ENCODE measurements at places on chromosomes 12 and 14.

- no peak for DNase-seq
These were observed 53.1 kb upstream of the DDX11 start for GRCh38 chr12:31020385-31021166.

DNA sequence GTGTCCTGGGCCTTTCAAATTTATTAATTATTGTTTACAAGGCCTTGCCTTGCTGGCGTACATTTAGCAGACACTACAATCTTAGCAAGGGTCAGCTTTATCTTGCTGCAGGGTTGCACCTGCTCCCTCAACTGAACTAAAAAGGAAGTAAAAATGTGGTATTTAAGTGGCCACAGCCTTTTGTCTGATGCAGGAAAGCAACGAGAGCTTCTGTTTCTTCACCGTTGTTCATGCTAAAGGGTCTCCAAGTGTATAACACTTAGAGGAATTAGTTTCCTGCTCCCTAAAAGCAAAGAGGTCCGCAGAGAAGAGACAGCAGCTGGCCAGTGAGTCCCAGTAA lies 62.8 kb upstream of the EGLN3 start:
- DNase-seq: no peak

DNA sequence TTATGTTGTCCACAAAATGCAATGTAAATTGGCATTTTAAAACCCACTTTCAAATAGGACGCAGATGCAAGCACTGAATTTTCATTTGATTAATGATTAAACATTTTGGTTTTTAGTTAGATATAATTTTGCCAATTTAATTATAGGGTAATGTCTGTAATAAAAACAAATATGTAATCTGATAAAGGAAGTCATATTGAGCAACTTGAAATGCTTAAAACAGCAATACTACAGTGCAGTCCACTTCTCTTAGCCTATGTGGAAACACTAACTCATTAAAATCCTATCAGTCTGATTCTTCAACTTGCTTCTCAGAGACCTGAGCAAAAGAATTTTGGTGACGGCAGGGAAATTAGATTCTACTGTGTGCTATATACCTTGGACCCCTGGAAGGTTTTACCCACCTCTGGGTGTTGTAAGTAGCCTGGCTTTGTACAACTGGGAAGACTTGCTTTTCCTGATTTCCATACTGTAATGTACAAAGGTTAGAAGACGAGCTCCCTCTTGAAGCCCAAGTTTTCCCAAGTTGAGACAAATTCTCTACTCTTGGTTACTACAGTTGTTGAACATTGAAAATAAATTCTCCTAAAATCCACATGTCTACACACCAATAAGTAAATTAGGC lies 4.1 kb downstream of the TRHDE start:
- DNase-seq: no peak

GRCh38 chr14:92340931-92341330 lies 18.0 kb downstream of the SLC24A4 start:
- no peak for DNase-seq

DNA sequence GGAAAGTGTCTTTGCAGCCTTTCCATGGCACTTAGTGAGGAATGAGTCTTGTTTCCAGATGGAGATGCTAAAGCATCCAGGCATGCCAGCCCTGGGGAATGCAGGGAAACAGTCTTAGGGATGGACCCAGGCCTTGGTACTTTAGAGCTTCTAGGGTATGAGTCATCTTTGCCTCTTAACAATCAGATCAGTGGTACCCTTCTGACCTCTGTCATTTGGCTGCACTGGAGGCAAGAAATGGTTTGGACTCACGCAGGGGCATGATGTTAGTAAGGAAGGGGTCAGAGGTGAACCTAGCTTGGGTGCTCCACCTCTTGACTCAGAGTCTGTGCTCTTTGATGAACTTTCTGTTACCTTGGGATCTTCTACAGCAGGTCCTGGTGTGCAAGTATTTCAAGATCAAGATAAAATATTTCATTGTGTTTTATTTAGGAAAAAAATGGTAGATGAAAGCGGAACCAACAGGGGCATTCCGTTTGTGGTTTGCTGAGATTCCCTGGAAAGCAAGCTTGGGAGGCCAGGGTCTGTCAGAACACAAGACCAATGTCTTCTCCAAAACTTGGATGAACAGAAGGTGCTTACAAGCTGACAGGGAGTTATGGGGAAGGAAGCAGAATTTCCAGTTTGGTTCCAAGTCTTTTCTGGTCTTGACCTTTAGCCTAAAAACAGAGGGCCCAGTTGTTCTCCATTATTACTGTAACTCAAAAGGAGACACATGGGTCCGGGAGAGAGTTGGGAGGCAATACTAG lies 216.2 kb downstream of the ZFP36L1 start:
- DNase-seq: no peak

GRCh38 chr12:119715268-119715620 lies 47.3 kb downstream of the PRKAB1 start:
- DNase-seq: no peak

- DNase-seq: no peak
These were observed 335.9 kb downstream of the ATP23 start for GRCh38 chr12:58277231-58277630.

DNA sequence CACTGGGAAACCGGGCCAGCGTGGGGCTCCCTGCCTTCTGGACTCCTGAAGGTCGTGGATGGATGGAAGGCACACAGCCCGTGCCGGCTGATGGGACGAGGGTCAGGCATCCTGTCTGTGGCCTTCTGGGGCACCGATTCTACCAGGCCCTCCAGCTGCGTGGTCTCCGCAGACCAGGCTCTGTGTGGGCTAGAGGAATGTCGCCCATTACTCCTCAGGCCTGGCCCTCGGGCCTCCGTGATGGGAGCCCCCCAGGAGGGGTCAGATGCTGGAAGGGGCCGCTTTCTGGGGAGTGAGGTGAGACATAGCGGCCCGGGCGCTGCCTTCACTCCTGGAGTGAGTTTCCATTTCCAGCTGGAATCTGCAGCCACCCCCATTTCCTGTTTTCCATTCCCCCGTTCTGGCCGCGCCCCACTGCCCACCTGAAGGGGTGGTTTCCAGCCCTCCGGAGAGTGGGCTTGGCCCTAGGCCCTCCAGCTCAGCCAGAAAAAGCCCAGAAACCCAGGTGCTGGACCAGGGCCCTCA lies 26.9 kb downstream of the HIP1R start:
- DNase-seq: no peak

- DNase-seq: no peak
These were observed 2.8 kb upstream of the SHMT2 start for GRCh38 chr12:57226588-57227314.

DNA sequence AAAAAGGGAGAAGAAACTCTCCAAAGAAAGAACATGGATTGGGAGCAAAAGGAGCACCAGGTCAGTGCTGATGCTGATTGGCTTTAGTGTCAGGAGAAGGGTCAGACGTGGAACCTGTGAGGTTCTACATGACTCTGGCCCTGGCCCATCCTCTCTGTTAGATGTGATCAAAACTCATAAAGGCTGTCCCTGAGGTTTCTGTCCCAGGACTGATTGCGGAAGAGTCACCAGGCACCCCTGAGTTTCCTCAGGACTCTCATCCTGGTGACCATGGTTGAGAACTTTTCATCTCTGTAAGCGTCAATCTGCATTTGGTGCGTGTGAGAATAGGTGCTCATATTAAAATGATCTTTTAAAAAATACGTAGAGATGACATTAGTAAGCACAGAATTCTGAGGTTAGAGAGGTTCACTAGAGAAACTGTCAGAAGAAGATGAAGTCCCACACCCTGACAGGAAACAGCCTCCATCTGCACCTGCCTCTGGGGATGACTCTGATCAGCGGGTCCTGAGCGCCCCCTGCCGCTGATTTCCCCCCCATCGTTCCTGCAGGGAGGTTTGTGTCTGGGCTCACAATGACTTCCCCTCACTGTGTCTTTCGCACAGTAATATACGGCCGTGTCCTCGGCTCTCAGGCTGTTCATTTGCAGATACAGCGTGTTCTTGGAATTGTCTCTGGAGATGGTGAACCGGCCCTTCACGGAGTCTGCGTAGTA lies 741.8 kb downstream of the TMEM121 start:
- DNase-seq: no peak

DNA sequence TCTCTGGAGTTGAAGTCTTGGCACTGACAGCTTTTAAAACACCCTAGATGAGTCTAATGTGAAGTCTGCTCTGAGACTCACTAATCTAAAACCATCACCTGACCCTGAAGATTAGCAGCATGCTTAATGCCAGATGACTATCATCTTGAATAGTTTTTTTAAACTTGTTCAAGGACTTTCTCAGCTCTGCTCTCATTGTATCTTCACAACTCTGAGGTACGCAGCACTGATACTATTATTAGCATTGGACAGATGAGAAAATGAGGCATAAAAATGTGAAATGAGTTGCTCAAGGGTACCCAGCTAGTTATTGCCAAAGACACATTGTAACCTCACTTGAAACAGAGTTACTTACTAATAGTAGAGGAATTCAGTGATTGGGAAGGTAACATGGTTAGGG lies 4.8 kb downstream of the SLC38A1 start:
- no peak for DNase-seq

DNA sequence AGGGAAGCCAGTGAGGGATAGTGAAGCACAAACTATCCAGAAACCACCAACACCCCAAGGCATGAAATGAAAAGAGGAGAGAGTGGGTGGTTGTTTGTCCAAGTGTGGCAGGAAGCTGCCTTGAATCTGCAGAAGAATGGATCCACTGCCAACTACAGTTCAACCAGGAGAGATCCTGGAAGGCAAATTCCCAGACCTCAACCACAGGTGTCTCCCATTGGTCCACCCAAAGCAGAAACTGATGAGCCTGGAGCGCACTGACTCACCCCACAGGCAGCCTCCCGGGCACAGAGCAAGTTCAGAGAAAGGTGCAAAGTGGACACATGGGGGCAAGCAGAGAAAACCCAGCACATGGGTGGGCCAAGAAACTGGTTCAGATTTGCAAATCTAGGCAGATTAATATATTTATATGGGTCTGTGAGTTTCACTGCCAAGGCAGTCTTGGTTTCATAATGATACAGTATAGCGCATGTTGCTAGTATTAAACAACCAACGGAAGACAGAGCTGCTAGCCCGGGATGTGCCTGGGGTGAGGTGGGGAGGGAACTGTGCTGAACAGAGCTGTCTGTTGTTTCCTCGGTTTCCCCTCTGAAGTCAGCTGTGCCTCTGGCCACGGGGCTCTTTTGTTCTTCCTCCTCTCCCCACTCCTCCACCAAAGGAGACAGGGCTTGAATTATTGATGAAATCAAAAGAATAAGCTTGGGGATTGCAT lies 416.2 kb upstream of the CCDC196 start:
- DNase-seq: no peak

- no peak for DNase-seq
These were observed 112.4 kb upstream of the SLC38A4 start for GRCh38 chr12:46938071-46938678.

- DNase-seq: no peak
These were observed 210.7 kb upstream of the ATP2B1 start for GRCh38 chr12:89919241-89919906.

DNA sequence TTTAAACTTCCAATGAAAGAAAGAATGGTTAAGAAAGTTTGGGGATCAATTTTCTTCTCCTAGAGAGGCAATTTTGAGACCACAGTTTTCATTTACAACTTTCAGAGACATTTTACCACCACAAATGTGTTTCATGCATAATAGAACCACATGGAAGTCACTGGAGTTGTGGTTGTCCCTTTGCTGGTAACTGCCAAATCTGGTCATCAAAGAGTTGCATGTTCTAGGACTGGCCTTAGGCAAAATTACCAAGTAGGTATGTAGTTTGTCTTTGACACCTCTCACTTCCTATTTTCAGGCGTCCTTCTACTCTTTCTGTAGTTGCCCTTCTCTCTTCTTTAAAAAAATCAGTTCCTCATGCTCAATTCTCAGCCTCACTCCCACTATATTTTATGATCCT lies 54.3 kb upstream of the TMX1 start:
- no peak for DNase-seq

GRCh38 chr12:3564411-3564810 lies 73.4 kb downstream of the PRMT8 start:
- DNase-seq: no peak

GRCh38 chr14:100526632-100527031 lies 60.6 kb downstream of the BEGAIN start:
- DNase-seq: no peak

- DNase-seq: no peak
These were observed 4.9 kb downstream of the AMN start for GRCh38 chr14:102927346-102927877.

- no peak for DNase-seq
These were observed 232.7 kb upstream of the ABCD2 start for GRCh38 chr12:39852346-39852745.

GRCh38 chr12:23536293-23536692 lies 413.2 kb downstream of the SOX5 start:
- no peak for DNase-seq

DNA sequence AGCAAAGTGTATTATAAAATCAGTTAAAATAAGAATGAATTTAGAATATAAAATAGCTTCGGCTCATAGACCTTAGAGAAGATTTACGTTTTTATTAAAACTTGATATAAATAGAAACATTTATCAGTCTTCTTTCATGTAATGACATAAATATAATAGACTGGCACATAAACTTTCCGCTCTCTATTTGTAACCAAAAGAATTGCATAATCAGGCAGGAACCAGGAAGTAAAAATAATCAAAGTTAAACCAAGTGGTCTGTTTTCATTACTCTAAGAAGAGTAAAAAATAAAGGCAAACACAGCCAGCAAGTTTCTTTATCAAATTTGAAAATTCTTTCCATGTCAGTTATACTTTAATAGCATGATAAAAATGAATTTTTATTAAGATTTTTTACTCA lies 46.3 kb upstream of the ATP2A2 start:
- DNase-seq: no peak

- no peak for DNase-seq
These were observed 142.6 kb upstream of the CPSF6 start for GRCh38 chr12:69096669-69097335.

GRCh38 chr12:130878193-130879185 lies 6.6 kb downstream of the RAN start:
- DNase-seq: no peak

DNA sequence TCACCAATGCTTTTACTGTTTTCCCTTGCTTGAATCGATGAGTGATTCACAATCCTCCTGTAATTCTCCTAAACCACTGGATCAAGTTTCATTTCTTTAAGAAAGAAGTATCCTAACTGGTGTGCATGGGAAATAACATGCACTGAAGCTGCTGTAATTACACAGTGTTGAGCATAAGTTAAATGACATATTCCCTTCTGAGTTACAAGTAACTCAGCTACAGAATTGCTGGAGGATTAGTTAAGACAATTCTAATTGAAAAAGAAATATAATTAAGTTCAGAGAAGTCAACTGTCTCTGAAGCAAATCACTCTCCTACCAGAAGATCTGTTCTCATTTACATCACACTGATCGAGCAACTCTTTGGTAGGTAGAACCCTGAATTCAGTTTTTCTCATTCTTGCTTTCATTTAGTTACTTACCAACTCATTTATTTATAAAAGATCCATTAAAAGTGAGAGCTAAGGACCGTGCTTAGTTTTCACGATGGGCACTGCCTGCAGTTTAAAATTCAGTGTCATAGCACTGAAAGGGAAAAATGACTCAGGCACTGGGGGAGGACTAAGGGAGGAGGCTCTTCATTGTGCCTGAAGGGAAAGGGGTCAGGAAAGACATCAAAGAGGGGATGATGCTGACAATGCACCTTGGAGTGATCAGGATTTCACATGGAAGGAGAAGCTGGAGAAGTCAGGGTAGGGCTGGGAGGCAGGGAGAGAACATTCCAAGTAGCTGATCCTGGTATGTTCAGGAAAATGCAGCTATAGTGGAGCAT lies 327.2 kb downstream of the EMP1 start:
- no peak for DNase-seq

Measured in amygdala (tissue), 56 donors.